Globus pallidus (tissue), 1 donor: ENCODE measurements at places on chromosomes 1 and 21.

DNA sequence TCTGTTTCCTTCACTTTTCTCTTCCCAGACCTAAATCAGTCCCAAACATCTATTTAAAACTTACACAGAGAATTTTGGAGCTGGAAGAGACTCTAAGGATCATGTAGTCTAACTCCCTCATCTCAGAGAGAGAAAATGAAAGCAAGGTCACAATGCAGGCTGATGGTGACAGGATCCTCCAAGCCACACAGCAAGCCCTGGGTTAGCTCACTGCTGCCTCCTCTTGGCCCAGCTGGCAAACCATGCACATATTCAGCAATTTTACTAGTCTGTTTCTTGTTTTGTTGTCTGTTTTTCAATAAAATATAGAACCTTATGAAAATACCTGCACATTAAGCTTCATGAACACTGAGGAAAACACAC is 27.7 kb upstream of the LY9 start:
- no peak for DNase-seq

- DNase-seq, result no peak
Observed at GRCh38 chr1:218367118-218367517, 22.0 kb downstream of the TGFB2 start.

- DNase-seq, result no peak
Observed at GRCh38 chr1:51415963-51416362, 85.6 kb upstream of the TTC39A start.

GRCh38 chr21:39375446-39375845 is 26.6 kb upstream of the HMGN1 start:
- DNase-seq, result no peak

GRCh38 chr1:211036381-211037060 is 97.4 kb downstream of the KCNH1 start:
- DNase-seq, result no peak

GRCh38 chr21:34965200-34966174 is 83.6 kb downstream of the RUNX1 start:
- DNase-seq, result no peak

DNA sequence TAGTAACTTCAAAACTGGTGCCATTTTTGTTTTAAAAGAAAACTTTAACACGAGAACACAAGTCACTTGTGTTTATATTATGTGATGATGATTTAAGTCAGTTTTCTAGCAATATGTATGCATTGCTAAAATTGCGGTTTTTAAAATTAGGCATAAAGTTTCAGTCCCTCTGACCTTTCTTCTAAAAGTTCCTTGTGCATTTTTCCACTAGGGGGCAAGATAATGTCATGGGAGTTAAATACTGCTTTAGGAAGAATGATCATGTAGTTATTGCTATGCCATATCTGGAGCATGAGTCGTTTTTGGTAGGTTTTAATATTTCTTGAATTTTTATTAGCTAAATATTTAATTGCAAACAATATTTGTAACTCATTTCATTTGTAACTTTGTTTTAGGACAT is 10.7 kb downstream of the CDC7 start:
- DNase-seq, result peak; percentile 16

GRCh38 chr1:119160409-119160808 is 20.0 kb upstream of the WARS2 start:
- no peak for DNase-seq

GRCh38 chr1:102742426-102742825 is 365.9 kb downstream of the COL11A1 start:
- DNase-seq, result no peak

GRCh38 chr21:30227633-30228404 is 11.9 kb upstream of the CLDN8 start:
- peak; percentile 3 for DNase-seq

DNA sequence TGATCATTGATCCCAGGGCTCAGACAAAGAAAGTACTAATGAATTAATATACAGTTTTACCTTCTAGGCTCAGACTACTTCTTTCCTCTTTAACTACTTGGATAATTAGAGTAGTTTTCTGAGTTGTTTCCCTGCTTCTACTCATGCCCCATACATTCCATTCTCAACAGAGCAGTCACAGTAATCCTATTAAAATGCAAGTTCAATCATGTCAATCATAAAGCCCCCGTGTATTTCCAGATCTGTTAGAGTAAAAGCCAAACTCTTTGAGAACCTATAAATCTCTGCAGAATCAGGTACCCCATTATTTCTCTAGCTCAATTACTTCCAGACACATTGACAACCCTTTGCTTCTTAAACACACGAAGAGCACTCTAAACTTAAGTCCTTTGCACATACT is 242.1 kb upstream of the PRMT6 start:
- no peak for DNase-seq

GRCh38 chr1:100187912-100188311 is 9.9 kb upstream of the LRRC39 start:
- DNase-seq, result peak; percentile 29

DNA sequence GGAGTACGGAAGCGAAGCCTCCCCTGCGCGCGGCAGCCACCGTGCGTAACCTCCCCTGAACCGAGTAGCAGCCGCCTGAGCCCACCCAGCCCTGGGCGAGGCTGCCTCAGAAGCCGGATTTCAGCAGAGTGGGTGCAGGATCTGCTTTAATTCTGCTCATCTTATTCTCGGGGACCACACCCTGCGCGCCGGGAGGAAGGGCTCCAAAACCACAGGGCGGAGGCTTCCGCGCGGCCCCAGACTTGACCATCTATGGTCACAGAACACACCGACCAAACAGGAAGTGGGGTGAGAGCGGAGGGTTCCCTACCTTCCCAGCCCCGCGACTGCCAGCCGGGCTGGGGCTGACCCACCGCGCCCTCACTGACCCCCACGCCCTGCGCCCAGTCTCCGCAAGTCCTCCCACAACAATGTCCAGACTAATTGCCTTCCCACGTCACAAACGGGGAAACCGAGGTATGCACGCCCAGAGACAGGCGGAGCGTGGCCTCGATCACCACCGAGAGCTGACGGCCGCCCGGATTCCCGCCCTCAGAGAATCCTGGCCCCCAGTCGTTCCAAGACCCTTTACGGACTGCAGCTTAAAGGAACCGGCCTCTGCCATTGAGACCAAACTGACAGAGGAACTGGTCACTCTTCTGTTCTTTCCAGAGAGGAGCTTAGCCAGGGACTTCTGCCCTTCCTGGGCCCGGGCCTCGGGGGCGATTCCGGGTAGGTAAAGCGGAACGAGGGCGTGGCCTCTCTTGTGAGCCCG is 595 bp upstream of the CAP1 start:
- DNase-seq, result peak; percentile 61

DNA sequence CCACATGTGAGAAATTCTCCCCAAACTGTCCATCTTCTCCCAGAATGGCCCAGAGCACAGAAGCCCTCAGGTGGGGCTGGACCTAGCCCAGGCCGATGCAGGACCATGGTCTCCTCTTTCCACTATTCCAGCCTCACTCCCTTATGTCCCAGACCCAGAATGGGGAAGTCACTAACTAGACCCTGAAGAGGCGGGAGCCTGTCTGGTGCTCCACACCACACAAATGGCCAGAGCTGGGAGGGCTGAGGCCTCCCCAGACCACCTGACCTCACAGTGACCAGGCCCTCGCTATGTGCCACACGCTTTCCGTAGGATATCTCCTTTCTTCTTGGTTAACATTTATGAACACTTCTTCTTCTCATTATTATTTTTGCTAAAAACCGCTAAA is 54.9 kb upstream of the EDN2 start:
- DNase-seq, result no peak

DNA sequence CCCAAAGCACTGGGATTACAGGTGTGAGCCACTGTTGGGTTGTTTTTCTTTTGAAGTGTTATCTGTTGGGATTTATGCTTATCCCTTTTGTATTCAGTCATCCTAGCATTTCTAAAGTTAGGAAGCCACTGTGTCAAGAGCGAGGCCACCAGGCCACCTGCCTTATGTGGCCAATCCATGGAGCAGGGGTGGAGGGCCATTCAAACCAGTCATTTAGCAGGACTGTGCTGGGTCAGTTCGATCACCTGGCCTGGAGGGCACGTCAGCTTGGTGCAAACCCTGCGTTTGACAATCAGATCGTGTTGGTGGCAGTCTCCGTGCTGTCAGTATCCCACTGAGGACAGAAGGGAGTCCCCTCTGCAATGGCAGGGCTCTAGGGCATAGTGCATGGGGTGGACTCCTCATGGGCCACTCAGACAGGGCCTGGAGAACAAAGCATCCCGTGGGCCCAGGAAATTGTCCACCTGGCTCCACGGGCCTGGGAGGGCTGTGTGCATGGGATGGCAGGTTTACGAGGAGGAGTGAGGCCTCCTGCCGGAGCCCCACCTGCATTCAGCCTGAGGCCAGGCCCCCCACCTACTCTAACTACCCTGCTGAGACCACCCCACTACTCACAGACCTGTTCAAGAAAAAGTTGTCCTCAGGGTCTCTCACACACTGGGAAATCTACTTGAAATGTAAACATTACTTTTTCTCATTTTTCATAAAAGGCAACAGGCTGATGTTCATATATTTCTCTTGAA is 242.3 kb downstream of the SDCCAG8 start:
- DNase-seq, result no peak

GRCh38 chr1:194078765-194079164 is 892.4 kb upstream of the B3GALT2 start:
- DNase-seq, result no peak

GRCh38 chr1:54199151-54199764 is 572 bp downstream of the CYB5RL start:
- no peak for DNase-seq

GRCh38 chr21:43333298-43334062 is 93.5 kb downstream of the SIK1 start:
- no peak for DNase-seq

DNA sequence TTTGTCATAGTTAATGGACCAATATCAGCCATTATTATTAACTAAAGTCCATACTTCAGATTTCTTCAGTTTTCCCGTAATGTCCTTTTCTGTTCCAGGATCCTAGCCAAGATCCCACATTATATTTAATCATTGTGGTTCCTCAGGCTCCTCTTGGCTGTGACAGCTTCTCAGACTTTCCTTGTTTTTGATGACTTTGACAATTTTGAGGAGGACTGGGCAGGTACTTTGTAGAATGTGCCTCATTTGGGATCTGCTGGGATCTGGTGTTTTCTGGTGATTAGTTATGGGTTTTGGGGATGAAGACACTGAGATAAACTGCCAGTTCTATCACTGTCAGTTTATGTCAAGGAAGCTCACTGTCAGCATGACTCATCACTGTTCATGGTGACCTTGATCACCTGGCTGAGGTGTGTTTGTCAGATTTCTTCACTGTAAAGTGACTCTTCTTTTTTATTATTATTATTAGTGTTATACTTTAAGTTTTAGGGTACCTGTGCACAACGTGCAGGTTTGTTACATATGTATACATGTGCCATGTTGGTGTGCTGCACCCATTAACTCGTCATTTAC is 66.3 kb downstream of the PCBP3 start:
- DNase-seq, result no peak
